Activated CD4-positive, CD25-positive, alpha-beta regulatory T cell treated with anti-CD3 and anti-CD28 coated beads, Interleukin-2, amount 50 U/mL, for 72 hours (primary cell): ENCODE measurements at places on chromosomes 5 and 9.

GRCh38 chr5:122183098-122183787 is 53.9 kb downstream of the ZNF474 start:
- DNase-seq, result no peak

DNA sequence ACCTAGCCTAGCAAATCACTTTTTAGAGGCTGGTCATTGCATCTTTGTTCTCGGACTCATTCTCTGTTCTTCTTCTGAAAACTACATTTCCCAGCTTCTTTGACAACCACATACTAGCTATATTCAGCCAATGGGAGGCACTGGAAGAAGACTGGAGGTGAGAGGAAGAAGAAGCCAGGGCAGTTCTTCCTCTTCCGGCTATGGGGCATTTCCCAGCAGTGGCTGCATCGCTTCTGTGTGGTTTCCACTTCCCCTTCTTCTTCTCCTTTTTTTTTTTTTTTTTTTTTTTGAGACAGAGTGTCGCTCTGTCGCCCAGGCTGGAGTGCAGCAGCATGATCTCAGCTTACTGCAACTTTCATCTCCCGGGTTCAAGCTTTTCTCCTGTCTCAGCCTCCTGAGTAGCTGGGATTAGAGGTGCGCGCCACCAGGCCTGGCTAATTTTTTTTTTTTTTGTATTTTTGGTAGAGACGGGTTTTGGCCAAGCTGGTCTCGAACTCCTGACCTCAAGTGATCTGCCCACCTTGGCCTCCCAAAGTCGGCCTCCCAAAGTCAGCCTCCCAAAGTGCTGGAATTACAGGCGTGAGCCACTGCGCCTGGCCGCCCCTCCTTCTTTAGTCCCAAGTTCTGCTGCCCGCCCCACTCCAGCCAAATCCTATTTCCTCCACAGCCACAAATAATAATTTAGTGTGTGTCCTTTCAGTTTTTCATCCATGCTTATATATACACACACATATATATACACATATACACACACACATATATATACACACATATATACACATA is 6.9 kb upstream of the UBAP1 start:
- no peak for DNase-seq

- DNase-seq, result no peak
Observed at GRCh38 chr5:19048726-19049125, 939.3 kb downstream of the CDH18 start.

DNA sequence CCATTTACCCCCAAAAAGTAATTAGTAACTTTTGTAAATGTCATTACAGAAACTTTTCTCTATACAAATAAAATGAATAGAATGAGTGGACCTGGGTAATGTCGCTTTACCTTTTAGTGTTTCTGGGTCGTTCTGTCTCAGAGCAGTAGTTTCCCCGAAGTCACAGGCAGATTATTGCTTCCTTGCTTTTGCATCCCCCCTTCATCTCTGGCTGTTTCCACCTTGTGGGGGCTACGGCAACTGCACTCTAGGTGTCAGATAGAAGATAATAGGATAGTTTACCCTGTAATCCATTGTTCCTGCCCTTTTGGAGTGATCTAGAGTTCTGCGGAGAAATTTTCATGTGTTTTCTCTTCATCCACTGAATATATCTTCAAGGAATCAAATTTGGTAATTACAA is 68.7 kb downstream of the PRR16 start:
- no peak for DNase-seq

- DNase-seq, result no peak
Observed at GRCh38 chr5:14937254-14937653, 65.7 kb upstream of the ANKH start.

DNA sequence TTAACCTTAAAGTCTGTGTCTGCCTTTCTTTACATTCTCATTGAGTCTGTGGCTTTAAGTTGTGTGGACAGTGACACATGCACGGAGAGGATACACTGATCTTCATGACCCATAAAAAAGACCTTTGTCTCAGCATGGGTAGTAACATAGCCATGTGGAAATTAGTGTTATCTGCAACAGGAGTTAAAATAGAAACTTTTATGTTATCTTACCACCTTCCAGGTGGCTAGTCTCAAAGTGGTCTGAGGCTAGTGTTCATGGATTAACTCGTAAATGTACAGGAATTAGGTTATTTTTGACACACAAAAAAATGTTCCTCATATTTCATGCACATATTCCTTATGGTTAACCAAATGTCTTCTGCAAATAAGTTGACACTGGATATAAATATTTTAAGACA is 607.0 kb downstream of the ISL1 start:
- DNase-seq, result no peak

GRCh38 chr9:128632066-128632465 is 24.6 kb downstream of the DYNC2I2 start:
- DNase-seq, result no peak

GRCh38 chr5:14486486-14486885 is 95.1 kb upstream of the OTULINL start:
- no peak for DNase-seq

DNA sequence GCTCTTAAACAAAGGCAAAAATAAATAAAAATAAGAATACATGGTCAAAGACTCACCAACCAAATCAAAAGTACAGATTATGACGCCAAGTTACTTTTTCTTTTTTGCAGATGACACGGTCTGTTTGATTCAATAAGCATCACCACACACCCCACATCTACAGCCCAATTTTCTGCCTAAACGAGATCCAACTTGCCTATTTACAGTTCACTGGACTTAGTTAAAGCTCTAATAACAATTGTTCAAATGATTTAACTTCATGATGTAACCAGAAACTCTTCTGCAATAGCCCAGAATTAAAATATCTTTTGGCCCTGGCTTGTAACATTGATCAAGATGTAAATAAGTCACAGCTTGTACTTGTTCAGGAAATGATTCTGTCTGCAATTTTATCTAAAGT is 590.3 kb upstream of the C9orf72 start:
- DNase-seq, result no peak

DNA sequence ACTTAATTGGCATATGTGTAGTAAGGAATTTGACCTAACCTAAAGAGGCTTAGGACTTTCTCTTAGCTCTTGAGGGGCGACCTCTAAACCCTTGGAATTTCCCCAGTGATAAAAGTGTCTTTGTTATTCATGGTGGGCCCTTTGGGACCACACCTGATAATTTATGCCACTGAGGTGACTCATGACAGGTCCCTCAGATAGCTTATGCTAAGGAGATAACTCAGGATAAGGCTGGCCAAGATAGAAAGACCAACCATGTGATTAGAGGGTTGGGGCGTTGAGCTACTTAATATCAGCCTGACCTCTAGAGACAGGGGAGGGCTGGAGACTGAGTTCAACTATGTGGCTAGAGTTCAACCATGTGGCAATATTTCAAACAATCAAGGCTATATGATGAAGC is 218.1 kb downstream of the AP3B1 start:
- DNase-seq, result no peak

GRCh38 chr5:142159354-142159753 is 50.8 kb downstream of the NDFIP1 start:
- DNase-seq, result no peak

DNA sequence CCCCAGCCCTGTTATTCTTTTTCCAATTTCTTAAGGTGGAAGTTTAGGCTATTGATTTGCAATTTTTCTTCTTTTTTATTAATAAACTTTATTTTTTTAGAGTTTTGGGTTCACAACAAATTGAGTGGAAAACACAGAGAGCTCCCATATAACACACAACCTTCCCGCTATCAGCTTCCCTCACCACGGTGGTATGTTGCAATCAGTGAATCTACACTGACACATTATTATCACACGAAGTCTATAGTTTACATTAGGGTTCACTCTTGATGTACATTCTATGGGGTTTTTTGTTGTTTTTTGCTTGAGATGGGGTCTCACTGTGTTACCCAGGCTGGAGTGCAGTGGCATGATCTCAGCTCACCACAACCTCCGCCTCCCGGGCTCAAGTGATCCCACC is 4.8 kb upstream of the NFX1 start:
- DNase-seq, result no peak

- no peak for DNase-seq
Observed at GRCh38 chr5:175656966-175657365, 905 bp upstream of the HRH2 start.

- no peak for DNase-seq
Observed at GRCh38 chr5:5301176-5301575, 121.3 kb upstream of the ICE1 start.

DNA sequence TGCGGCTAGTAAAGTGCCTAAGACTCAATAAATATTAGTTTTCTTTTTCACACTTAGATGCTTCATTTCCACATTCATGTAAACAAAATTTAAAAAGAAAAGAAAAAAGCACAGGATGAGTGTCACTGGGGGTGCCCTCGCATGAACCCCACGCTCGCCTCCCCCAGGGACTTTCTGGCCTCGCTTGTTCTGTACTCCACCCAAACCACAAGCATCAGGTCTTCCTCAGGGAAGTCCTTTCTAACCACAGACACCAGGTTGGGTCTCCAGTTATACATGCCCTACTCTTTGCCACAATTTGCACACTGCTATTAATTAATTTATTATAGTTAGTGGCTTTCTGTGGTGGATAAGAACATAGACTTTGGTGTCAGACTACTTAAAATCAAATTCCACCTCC is 92.4 kb downstream of the RORB start:
- DNase-seq, result no peak

GRCh38 chr5:89353837-89354551 is 471.0 kb upstream of the MEF2C start:
- no peak for DNase-seq

DNA sequence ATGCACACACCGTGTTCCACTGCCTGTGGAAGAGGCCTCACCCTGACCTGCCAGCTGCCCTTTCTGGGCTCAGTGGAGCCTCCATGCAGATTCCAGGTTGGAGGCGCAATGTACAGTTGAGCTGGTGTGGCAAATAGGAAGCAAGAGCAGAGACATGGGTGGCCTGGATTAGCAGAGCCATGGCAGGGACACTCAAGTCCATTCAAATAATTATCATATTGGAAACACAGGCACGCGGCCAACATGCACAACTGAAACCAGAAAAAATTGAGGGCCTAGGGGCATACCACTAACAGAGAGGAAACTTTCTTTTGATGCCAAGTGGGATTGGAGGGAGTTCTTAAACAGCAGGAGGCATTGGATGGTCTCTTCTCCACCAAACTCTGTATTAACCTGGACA is 35.8 kb downstream of the OTULINL start:
- no peak for DNase-seq

- no peak for DNase-seq
Observed at GRCh38 chr5:93545872-93546271, 35.1 kb downstream of the NR2F1-AS1 start.

GRCh38 chr9:129351058-129351641 is 173.1 kb upstream of the IER5L start:
- DNase-seq, result no peak

- DNase-seq, result no peak
Observed at GRCh38 chr5:8663374-8663773, 794.4 kb downstream of the MTRR start.

- no peak for DNase-seq
Observed at GRCh38 chr9:14756291-14756690, 33.8 kb upstream of the CER1 start.

GRCh38 chr9:89379031-89379430 is 60.7 kb downstream of the SECISBP2 start:
- DNase-seq, result no peak

DNA sequence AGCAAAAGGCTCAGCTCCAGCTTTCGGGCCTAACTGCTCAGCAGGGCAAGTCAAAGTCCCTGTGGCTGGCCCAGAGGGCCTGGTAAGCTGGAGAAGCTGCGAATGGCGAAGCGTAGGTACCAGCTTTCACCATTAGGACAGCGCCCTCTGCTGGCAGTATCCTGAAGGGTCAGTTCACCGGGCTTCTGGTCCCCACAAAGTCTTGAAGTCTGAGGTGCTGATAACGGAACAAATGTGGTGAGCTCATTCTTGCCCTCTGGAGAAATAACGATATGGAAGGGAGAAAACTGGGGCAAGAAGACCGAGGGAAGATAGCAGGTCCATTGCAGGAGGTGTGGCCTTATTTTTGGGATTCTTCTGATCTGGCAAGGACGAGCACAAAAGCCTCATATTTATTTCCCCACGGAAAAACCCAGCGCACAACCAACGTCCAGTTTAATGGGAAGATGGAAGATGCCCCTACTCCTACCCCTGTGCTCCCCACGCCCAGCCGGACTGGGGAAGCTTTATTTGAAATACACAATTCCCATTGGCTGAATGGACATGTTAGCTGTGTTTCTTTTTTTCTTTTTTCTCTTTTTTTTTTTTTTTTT is 7.2 kb downstream of the SOWAHA start:
- peak; percentile 89 for DNase-seq

DNA sequence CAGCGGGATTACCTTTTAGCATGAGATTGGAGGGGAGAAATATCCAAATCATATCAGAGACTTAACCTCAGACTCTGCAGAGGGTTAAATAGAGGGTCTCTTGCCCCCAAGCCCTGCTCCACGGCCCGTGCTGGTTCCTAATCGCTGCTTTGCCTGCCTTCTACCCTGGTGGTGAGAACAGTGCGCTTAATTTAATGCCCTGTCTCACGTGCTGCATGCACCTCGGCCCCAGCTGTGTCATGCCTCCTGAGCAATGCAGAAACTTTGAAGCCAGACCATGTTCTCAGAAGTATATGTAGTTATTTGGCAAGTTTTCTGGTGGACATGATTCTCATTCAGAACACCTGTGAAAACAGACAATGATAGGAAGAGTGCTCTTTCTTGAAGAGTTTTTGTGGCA is 1.4 kb downstream of the OTULIN start:
- no peak for DNase-seq

DNA sequence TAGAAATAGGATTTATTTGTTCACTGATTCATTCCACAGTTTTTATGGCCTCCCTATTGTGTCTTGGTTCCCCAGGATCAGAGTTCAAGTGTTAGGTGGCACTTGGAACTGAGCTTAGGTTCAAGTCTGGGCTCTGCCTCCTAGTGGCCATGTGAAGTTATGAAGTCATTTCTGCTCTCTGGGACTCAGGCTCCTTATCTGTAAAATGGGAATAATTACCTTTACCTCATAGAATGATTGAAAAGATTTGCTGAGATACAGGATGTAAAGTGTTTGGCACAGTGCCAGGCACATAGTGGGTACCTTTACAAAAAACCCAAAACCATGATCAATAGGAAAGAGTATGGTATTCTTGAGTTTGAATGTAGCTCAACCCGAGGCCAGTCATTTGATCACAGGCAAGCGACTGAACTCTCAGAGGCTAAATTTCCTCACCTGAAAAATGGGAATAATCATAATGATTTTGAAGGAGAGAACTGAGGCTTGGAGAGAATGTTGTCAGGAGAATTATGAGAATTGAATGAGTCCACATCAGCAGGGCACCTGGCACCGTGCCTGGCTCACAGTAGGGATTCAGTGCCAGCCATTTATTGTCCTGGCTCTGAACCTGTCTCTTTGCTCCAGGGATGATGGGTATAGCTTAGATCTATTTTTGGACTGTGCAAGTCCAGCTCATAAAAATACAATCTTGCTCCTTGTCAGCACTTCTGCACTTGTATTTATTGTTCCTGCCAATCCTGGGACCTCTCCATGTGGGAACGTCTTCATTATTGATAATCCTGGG is 10.8 kb downstream of the NSG2 start:
- no peak for DNase-seq

DNA sequence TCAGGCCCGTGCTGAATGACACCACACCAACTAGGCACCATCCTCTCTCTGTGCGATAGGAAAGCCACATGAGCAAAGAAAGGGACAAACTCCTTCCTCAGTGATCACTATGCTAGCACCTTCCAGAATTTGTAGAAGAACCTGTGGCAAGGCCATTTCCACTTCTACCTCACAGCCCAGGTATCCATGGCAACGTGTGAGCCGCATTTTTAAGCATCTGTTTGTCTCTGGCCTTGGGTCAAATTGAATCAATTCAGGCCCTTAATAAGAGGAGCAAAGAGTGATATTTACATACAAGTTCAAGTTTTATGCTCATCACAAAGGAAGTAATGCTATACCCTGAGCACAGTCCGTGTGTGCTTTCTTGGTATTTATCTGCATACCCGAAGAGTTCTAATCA is 179.3 kb downstream of the SLC12A2 start:
- DNase-seq, result no peak

- no peak for DNase-seq
Observed at GRCh38 chr9:69605406-69605805, 66.8 kb downstream of the APBA1 start.
